Activated naive CD4-positive, alpha-beta T cell (primary cell): ENCODE measurements at places on chromosomes 7 and 10.

DNA sequence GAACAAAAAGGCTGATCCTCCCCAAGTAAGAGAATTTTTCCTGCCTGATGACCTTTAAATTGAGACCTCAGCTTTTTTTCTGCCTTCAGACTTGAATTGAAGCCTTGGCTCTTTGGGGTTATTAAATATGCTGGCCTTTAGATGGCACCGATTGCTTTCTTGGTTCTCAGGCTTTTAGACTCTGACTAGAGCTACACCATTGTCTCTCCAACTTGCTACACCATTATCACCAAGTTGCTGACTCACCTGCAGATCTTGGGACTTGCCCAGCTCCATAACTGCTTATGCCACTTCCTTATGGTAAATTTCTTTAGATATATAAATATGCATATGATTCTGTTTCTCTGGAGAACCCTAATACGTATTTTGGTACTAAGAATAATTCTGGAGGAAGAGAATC lies 3.1 kb upstream of the ABCA13 start:
- no peak for DNase-seq

- no peak for DNase-seq
Measured at GRCh38 chr7:23475576-23475839, 5.2 kb upstream of the IGF2BP3 start.

DNA sequence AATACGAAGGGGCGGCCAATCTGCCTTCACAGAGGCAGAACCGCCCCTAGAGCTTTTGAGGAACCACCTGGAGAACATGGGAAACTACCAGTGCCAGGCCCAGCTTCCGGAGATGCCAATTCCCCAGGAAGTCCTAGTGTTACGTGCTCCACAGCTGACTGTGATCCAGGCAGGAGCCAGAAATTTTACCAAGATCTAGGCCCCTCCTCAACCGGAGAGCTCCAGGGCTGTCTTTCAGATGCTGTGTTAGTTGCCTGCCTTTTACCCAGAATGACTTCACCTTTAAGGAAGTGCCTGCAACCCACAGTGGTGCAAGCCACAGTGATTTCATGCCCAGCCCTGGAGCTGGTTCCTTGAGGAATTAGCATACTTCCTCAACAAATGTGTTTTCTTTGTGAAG lies 62.9 kb downstream of the ELMO1 start:
- no peak for DNase-seq

GRCh38 chr7:102069931-102070629 lies 216.6 kb upstream of the SH2B2 start:
- DNase-seq, result no peak

- no peak for DNase-seq
Measured at GRCh38 chr7:30813466-30813865, 42.2 kb downstream of the MINDY4 start.

GRCh38 chr7:129959471-129960203 lies 6.9 kb upstream of the UBE2H start:
- no peak for DNase-seq

DNA sequence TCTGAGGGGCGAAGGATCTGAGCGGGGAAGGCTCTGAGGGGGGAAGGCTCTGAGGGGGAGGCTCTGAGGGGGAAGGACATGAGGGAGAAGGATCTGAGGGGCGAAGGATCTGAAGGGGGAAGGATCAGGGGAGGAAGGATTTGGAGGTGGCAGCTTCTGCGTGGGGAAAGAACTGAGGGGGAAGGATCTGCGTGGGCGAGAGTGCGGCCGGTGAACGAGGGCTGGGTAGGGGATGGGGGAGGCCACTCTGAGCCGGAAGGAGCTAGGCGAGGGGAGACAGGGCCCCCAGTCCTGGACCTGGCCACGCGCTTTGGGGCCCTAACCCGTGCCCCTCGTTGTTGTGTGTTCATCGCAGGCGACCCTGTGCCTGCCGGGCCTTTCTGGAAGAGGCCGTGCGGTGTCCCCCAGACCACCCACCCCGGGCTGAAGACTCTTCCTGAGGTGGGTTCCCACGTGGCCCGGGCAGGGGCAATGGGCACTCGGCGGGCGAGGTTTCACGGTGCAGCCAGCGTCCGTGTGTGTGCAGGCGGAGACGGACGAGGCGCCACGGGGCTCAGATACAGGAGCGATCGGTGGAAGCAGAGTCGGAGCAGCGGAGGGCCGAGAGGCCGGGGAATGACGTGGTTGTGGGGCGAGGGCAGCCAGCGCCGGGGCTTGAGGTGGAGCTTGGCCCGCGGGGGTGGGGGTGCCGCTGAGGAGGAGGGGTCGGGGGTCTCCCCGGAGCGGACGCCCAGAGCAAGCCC lies 2.0 kb downstream of the CALY start:
- no peak for DNase-seq

DNA sequence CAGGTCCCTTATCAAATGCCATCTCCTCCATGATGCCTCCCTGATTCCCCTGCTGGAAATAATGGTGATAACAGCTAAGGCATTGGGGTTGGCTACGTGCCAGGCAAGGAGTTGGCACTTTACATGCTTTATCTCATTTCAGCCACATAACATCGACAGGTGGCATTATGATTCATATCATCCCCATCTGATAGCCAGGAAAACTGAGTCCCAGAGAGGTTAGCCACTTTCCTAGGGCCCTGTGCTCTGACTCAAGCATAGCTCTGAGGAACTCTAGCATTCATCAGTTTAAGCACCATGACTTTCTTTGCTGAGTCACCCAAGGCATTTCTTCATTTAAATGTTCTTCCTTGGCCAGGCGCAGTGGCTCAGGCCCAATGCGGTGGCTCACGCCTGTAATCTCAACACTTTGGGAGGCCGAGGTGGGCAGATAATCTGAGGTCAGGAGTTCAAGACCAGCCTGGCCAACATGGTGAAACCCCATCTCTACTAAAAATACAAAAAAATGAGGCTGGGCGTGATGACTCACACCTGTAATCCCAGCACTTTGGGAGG lies 6.6 kb downstream of the LEP start:
- DNase-seq, result no peak

GRCh38 chr7:37047260-37047659 lies 323.0 kb upstream of the AOAH start:
- no peak for DNase-seq

DNA sequence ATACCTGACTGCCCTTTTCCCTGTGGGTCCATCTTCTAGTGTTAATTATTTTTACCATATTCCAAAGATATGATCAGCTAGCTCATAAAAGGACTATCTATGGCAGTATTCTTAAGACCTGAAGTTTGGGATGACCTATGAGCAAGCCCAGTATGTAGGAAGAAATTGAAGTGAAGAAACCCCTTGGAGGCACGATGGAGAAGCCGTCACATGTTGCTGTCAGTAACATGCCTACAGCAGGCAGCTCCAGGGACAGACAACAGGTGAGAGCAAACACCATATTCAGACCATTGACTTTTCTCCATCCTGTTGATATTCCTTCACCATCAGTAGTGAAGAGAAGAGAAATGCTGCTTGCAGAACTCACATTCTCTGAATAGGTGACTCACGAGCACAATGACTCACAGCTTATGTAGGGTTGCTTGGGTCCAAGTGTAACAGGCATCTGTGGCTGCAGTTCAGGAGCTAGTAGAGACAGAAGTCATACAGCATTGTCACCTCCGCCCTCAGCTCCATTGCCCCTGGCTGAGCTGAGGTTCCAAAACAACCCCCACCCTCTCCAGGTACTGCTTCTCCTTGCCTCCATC lies 8.4 kb upstream of the LYZL2 start:
- no peak for DNase-seq

DNA sequence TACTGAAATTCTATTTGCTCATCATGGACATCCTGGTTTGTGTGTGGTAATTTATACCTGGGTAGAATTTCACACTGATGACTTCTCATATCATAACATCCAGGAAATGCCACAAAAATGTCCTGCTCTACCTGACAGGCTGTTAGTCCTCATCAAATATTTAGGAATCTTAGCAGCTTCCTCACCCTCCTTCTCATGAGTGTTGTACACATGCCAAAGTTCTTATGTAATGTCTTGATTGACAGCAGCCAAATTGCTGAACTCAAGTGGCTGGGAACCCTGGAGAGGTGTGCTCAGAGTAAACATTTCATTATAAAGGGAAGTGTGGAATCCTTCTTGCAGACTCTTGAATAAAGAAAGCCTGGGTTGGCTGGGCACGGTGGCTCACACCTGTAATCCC lies 8.9 kb downstream of the EEPD1 start:
- no peak for DNase-seq

DNA sequence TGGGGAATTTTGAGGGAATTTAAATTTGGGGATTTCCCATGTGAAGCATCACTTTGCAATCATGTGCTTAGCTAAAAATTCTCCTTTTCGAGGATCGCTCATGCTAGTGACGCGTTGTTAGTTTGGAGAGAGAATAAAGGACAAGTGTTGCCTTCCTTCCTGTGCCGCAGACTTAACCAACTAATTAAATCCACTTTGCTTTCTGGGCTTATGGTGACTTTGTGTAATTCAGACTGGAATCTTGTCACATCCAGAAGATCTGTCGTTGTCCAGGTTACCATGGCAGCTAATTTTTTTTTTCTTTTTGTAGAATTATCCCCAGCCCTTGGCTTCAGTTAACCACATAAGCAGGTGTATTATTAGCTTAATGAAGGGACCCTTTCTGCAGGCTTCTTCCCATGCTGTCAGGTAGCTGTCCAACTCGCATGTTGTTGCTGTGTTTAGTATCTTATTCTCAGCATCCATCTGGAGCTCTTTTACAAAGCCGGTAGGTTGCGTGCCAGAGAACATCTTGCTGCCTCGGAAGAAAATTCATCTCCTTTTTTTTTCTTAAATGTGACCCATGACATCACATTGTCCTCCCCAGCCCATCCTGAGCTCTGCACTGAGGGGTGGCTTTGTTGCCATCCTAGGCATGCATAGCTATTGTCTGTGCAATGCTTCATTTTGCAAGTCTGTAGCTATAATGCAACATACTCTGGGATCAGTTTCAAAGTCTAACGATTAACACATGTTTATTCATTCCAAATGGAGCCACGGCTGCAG lies 47.2 kb upstream of the NRP1 start:
- DNase-seq, result no peak

DNA sequence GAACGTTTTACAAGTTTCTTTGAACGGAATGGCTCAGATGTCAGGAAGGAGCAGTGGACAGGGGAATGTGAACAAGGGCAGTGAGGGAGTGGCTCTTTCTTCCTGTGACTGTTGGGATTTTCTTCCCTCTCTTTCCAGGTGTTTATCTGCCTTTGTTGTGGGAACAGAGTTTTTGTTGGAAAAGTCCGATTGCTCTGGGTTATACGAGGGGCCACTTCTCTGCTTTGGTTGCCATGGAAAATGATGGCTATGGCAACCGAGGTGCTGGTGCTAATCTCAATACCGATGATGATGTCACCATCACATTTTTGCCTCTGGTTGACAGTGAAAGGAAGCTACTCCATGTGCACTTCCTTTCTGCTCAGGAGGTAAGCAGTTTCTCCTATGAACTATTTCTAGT lies 41.4 kb downstream of the ZRANB1 start:
- no peak for DNase-seq

- DNase-seq, result no peak
Measured at GRCh38 chr10:86044029-86044428, 322.6 kb downstream of the GRID1 start.

DNA sequence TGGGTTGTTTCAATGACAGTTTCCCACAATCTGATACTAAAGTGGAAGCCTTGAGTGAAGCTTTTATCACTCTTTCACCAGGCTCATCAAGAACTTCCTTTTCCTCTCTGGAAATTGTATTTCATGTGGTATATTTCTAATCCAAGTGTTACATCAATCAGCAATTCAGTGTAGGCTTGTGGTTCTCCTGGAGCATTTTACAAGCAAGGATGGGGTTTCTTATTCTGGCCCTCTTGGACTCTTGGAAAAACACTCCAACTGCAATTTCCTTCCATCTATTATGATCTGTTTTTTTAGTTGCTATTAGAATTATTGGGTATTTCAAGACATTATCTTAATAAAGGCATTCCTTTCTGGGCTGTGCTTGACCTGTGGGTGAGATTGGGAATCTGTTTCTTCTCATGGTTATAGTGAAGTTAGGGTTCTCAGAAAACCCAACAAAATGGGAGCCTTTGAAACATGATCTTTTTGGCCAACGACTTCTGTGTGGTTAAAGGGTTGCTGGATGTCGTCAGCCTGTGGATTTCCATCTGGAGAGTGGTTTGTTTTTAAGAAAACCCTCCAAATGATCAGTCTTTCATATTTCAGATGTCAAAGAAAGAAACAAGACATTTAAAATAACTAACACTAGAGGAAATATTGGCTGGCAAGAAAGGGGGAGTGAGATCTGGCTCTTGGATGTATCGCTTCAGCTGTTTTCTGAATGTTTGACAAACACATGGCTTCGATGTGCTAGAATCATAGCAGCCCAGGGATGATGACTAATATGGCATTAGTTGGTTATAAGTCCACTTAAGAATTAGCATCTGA lies 540.2 kb downstream of the LRMDA start:
- no peak for DNase-seq

DNA sequence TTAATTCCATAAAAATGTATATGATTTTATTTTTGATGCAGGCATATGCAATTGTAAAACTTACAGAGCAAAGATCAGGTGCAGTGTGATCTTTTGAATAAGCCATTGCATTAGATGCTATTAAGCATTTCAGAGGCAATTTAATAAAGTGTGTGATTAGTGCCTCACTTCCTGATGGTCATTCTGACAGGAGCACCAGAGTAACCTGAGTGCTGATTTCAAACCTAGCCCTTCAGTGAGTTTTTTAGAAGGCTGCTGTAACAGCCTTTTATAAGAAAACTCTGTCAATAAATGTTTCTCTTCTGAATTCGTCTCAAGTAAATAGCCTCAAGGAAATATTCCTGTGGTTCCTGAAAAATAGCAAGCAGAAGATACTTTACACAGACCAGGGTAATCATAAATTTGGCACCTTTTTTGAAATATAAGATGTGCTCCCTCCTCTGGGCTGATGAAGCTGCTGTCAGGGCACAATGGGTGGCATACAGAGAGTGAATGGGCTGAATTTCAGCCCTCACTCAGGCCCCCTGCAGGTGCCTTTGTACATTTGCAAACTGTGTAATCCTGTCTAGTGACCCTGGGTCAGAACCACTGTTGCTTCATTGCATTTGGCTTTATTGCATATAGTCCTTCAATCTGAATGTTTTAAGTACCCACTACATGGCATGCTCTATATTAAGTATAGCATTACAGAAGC lies 193.7 kb upstream of the CSTF2T start:
- no peak for DNase-seq

- no peak for DNase-seq
Measured at GRCh38 chr10:75887992-75888680, 456.7 kb downstream of the LRMDA start.

DNA sequence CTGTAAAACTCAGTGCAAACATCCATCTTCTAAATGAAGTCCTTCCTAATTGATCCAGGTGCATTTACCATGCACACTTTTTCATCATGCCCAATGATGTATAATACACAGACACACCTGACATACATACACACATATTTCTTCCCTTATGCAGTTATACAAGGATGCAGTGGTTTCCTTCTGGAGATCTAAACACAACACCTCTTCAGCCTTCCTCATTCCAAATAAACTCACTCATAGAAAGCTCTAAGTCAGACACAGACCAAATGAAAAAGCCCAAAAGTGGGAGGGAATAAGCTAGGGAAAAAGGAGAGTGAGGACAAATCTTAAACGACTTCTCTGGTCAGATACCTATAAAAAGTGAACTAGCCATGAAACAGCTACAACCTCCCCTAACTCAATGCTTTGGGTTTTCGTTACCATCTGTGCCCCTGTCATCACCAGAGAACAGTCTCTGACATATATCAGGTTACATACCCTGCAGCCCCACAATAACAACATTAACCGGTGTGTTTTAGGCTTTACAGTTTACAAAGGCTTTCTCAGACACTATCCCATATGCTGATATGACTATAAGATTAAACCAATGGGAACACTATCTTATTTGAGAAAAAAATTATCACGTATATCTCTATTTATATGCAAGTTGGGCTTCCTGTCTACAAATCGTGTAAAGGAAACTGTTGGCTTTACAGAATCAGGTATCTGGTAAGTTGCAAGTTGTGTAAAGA lies 675.2 kb downstream of the PHTF2 start:
- DNase-seq, result no peak
